ENCODE measurements at places on chromosomes 12 and 14.

DNA sequence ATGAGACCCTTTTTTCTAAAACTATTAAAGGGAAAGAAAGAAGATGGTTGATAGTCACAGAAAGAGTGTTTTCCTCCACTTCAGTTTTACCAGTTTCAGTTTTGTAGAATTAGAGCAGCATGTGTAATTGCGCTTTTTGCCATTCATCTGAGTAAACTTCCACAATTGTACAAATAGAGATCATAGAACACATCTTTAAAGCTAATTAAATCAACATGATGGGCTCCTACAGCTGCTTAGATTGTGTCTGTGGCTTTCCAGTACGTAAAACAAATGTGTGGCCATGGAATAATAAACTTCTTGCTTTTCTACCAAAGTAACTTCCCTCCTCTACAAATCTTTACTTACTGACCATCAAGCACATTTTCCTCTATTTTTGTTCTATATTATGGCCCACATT lies 84.2 kb upstream of the LRIG3 start:
- DNase-seq = no peak

- DNase-seq = no peak
Measured at GRCh38 chr12:114918535-114919233, 234.7 kb upstream of the TBX3 start.

DNA sequence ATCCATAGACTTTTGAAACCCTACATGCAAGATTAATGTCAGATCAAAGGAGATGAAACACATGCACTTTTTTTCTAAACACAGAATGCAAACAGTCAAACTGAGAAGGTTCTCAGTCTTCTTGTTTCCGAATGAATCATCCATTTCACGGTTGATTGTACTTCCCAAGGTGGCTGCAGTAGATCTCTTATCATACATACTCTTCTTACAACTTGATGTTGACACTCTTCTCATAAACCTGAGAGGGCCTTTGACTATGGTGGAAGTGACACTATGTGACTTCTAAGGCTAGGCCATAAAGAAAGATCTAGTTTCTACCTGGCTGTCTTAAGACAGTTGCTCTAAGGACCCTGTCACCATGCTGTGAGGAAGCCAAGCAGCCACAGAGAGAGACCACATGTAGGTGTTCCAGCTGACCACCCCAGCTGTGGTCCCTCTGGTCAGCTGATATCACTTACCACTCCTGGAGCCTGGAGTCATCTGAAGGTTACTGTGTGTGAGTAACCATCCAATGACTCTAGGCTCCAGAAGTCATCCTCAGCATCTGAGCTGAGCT lies 67.2 kb upstream of the HMGA2 start:
- no peak for DNase-seq

DNA sequence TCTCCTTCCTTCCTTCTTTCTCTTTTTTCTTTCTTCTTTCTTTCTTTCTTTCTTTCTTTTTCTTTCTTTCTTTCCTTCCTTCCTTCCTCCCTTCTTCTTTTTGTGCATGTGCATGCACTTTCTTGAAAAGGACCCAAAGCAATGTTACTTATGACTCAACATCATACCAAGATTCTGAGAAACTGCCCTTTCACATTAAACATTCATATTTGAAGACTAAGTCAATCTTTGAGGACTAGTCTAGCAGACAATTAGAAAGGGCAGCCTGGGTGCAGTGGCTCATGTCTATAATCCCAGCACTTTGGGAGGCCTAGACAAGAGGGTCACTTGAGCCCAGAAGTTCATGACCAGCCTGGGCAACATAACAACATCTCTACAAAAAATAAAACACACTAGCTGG lies 212.8 kb upstream of the KITLG start:
- DNase-seq = no peak

- no peak for DNase-seq
Measured at GRCh38 chr12:122366685-122367475, 55.6 kb downstream of the CLIP1 start.

DNA sequence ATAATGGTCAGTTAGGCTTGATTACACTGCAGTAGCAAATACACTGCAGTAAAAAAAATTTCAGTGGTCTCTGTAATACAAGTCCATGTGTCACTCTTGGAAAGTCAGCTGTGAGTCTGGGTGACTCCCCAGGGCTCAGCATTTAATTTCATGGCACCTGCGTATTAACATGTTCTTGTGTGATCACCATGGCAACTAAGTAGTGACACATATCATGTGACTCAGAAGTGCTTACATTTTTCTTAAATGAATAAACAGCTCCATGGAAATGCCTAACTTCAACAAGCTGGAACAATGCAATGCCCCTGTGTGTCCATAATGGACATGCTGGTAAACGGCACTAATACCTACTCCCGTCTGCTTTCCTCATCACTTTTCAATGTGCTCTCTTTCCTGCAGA lies 88.5 kb upstream of the ANO4 start:
- DNase-seq = peak; percentile 6

- no peak for DNase-seq
Measured at GRCh38 chr14:98182393-98183055, 1089.5 kb downstream of the BCL11B start.

DNA sequence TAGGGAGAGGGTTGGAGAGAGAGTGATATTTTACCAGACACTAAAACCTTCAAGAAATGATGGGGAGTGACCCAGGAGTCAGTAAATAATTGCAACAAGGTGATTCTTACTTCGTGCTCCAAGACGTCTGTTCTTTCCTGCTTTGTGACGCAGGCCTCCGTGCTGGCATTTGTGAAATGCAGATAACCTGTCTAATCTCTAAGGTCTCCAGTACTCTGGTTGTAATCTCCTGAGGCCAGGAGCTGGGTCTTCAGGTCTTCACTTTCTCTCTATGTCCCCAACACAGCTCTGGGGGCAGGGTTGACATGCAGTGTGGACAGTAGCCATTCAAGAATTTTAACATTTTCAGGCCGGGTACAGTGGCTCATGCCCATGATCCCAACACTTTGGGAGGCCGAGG lies 53.1 kb downstream of the CD9 start:
- DNase-seq = no peak

DNA sequence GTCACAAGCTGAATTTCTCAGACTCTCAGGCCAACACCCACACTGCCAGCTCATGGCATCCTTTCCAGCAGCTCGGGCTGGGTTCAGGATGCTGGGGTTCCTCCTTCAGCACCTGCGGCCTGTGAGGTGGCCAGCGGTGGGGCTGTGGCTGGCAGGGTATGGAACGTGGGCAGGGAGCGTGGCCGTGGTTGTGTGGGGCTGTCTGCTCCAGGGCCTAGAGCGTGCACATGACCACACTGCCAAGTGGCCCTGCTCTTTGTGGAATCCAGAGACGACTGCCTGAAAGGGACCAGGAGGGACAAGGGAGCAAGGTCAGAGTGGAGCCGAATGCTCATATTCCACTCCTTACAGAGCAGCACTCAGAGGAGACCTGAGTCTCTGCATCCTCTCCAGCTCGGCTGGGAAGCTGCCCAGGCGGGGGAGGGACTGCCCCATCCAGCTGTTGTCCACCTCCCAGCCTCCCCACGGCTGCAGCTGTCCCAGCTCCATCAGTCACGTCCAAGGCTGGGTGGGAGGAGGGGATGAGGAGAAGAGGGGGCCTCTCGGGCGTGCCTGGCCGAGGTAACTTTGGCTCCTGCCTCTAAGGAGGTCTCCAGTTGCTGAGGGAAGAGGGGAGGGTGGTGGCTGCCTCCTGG lies 71.3 kb downstream of the TSPAN9 start:
- DNase-seq = no peak

DNA sequence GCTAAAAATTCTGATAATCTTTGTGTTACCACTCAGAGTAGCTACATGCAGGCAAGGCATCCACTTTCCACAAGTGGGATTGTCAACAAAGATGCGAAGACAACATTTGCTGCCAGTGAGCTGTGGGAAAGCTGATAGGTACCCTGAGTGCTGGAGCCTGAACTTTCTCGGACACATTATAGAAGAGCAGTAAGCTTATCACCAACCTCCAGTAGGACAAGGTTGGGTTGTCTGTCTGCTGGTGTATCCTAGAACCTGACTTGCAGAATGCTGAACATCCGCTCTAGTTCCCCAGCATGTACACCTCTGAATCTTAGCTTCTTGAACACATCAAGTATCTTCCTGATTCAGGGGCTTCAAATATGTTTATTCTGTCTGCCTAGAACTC lies 103.8 kb upstream of the PPM1H start:
- no peak for DNase-seq

GRCh38 chr12:4210183-4210582 lies 63.4 kb upstream of the CCND2 start:
- DNase-seq = no peak

DNA sequence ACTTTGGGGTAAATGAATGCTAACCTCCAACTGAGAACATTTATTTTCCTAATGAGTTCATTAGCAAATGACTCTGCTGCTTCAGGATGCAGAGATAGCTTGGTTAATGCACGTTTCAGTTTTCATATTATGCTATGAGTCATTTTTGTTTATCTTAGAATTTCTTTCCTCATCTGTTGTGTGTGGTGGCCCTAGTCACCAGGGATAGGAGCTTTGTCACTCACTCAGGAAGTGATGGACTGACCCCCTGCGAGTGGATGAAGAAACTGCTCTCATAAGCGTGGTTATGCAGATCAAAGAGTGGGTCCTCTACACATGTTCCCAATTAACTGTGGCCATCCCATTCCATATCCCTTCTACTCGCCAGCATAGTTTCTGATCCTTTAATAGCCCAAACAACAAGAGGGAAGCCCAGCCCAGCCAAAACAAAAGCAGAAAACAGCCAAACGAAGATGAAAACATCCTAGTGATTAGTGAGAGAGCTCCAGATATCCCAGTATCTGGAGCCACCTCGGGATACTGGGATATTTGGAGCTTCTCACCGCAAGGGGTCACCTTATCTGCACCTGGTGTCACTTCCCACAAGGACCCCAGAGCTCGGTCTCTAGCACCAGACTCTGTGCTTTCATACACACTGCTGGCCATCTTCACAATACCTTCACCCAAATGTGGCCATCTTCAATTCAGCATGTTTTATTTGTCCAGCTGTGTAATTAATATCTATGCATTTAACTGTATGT lies 8.6 kb downstream of the TC2N start:
- DNase-seq = no peak

GRCh38 chr14:50769863-50770500 lies 61.0 kb downstream of the NIN start:
- no peak for DNase-seq

DNA sequence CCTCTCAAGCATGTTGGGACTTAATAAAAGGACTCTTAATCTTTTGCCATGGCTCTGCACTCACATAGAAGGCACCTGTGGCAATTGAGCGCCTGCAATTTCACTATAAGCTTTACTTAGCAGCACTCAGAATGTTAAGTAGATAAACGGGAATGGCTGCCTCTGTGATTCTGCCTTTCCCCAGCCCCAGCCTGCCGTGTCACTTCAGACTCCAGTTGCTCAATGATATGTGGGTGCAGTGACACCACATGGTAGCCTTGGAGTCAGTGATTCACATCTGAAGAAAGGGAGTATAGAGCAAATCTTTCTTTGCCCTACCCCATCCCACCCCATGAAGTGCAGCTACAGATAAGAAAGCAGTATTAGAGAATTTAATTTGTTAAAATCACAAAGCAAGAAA lies 96.1 kb downstream of the ZFC3H1 start:
- no peak for DNase-seq

GRCh38 chr12:28936221-28936620 lies 212.9 kb upstream of the FAR2 start:
- DNase-seq = no peak

DNA sequence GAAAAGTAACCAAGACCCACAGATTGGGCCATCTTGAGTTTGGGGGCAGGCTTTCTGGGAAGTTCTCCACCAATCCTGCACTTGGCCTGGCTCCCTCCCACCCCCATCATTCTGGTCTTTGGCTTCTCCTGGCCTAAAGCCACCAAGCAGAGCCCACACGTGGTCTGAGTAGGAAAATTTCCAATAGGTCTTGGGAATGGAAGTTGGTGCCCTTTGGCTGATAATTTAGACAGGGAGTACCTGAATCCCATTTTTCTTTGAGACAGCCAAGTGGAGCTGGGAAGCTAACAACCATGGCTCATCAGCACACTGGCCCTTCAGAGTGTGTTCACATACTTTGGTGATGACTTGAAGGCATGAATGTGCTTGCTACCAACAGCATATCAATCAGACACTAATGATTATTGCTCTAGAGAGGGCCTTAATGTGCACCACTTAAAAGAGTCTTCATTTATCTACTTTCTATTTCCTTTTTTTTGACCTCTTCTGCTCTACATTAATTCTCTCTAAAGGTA lies 156.0 kb downstream of the EGLN3 start:
- no peak for DNase-seq

DNA sequence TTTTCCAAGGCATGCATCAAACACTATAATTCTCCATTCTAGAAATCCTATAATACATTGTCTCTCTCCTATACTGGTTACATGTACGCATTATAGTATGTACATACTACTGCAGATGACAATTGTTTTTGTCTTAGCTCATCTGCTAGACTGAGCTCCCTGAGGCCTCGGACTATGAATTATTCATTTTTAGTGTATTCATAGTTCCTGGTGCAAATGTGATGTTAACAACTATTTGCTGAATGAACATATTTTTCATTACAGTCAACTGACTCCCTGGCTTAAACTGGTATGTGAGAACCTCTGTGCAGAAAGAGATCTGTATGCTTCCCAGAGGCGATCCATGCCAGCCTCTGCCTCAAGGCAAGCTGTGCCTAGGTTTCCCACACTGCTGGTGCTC lies 91.8 kb upstream of the PARP11 start:
- DNase-seq = no peak

DNA sequence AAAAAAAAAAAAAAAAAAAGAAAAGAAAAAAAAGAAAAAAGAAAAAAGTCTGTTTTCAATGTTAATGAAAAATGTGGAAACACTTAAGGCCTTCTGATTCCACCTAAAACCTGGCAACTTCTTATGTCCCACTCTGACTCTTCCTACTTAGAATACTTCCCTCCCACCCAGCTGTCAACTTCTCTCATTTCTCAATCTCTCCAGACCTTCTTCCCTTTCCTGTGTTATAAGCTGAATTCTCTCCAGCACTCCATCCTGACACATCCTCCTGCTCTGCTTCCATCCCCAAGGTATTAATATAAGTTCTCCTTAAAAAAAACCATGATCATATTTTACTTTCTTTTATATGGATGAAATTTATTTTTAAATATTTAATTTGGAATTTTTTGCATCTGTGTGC lies 20.3 kb upstream of the TMTC1 start:
- DNase-seq = no peak

GRCh38 chr12:57723630-57723962 lies 14.9 kb downstream of the AGAP2 start:
- DNase-seq = no peak

DNA sequence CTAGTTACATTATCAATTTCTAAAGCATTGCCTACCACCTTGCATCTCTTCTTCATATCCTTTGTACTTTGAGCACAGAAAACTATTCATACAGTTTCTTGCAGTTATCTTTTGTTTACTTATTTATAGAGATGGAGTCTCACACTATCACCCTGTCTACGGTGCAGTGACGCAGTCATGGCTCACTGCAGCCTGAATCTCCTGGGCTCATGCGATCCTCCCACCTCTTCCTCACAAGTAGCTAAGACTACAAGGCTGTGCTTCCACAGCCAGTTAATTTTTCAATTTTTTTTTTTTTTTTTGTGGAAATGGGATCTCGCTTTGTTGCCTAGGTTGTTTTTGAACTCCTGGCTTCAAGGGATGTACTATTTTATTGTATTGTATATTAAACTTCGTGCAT lies 158.0 kb downstream of the TTC6 start:
- DNase-seq = no peak
